ENCODE measurements at places on chromosomes 6 and 20.

GRCh38 chr6:37173493-37174195 is 3.7 kb downstream of the PIM1 start:
- DNase-seq: no peak

GRCh38 chr20:63163171-63163570 is 52.8 kb downstream of the YTHDF1 start:
- DNase-seq: no peak

DNA sequence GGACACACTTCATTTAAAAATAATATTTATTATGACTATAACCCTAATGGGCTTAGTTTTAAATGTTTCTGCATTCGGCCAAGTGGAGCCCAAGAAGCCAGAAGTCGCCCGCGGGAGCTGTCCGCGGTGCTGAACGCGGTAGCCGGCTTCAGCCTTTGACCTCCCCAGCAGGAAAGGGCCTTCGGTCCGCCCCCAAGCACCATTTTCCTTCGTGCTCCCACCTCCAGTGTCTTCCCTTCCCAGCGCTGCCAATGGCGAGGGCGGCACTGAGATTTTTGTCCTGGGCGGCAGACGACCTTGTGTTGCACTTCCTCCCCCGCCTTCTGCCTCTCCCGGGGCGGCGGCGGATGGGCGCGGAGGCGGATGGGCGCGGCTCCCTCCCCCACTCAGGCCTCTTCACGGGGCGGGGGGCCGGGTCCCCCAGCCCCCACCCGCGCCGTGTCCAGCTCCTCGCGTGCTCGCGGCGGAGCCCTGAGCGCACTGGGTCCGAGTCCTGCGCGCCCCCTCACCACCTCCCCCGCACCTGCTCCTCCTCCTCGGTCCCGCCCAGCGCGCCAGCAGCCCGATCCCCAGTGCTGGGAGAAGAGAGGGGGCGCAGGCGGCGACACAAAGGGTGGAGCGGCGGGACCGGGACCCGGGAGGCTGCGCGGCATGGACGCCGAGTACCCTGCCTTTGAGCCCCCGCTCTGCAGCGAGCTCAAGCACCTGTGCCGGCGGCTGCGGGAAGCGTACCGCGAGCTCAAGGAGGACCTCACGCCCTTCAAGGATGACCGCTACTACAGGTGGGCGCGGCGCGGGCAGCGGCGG is 23.6 kb upstream of the TMEM181 start:
- DNase-seq: peak; percentile 47

- DNase-seq: no peak
These were observed 8.4 kb downstream of the MAPK13 start for GRCh38 chr6:36138667-36139066.

GRCh38 chr6:132888701-132889100 is 74.3 kb downstream of the RPS12 start:
- no peak for DNase-seq

DNA sequence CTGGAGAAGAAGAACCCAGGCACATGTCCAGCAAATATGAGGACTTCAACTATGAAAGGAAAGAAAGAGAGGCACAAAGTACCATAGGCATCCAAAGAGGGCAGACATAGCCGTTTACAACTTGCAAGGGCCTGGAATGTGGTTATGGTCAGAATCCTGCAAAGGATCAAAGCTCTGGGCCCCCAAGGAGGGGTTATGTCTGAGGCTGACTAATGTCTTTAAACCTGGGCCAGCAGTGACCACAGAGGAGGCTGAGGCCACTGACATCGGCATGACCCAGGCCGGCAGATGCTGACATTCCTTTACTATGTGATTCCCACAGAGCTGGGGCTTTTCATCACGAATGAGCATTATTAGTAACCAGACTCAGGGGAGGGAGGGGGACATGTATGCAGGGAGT is 861.1 kb downstream of the DHX35 start:
- DNase-seq: no peak

GRCh38 chr20:48718786-48719578 is 108.8 kb downstream of the PREX1 start:
- DNase-seq: no peak

GRCh38 chr6:16228709-16229665 is 9.4 kb upstream of the GMPR start:
- no peak for DNase-seq

DNA sequence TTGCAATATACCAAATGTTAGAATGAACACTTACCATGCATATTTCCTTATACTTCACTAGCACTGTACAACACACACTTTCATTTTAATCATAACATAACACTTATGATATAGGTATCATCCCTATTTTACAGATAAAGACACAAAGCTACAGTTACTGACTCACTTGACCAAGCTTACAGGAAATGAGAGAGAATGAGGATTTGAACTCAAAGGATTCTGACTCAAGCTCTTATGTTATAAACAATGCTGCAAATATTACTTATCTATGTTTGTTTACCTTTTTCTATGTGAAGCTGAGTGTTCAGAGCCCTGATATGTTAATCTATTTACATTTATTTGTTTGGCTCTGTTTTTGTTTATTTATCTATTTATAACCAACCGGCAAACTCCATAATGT is 245.4 kb downstream of the PTPRK start:
- DNase-seq: no peak

DNA sequence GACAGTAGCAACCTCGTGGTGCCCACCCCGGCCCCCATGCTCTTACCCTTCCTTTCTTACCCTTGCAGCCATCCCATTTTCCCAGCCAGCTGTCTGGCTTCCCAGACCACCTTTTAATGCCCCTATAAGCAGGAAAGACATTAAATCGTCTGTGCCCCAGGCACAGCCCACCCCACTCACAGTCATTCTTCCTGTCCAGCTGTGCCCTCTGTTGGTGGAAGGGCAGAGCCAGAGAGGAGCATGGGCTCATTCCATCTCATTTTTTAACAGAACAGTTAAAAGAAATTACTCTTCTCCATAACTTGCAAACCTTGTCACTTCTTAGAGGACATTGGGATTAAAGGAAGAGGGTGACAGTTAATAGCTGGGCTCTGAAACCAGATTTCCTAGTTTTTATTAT is 240.5 kb downstream of the NRN1 start:
- DNase-seq: no peak

DNA sequence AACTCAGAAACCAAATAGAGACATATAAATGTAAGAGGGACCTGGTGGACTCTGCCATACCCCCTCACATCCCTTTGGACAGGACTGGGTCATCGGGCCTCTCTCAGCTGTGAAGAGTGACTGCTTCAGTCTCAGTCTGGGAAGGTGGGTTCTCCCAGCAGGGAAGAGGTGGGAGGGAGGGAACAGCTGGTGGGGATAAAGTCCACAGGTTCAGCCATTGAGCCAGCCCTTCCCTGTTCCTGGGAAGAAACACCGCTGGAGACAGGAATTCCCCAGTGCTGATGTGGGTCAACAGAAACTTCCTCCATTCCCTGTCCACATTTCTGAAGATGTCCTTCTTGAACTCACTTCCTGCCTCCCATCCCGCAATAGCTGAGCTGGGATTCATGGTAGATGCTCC is 209.2 kb upstream of the PMEPA1 start:
- no peak for DNase-seq

- DNase-seq: no peak
These were observed 110.1 kb upstream of the SIM1 start for GRCh38 chr6:100574836-100575235.

All from stimulated activated CD4-positive, alpha-beta T cell treated with anti-CD3 and anti-CD28 coated beads, Interleukin-1b, Interleukin-23, amount 100 ng/mL, for 1 hour (primary cell).